Stromal cell of bone marrow (primary cell): ENCODE measurements at places on chromosomes 11 and 22.

- no peak for DNase-seq
These were observed 2.2 kb upstream of the ZFTA start for GRCh38 chr11:63770763-63771162.

- DNase-seq, result no peak
These were observed 36.4 kb downstream of the LMO2 start for GRCh38 chr11:33855500-33855899.

GRCh38 chr11:7246179-7246578 lies 5.5 kb upstream of the SYT9 start:
- no peak for DNase-seq

DNA sequence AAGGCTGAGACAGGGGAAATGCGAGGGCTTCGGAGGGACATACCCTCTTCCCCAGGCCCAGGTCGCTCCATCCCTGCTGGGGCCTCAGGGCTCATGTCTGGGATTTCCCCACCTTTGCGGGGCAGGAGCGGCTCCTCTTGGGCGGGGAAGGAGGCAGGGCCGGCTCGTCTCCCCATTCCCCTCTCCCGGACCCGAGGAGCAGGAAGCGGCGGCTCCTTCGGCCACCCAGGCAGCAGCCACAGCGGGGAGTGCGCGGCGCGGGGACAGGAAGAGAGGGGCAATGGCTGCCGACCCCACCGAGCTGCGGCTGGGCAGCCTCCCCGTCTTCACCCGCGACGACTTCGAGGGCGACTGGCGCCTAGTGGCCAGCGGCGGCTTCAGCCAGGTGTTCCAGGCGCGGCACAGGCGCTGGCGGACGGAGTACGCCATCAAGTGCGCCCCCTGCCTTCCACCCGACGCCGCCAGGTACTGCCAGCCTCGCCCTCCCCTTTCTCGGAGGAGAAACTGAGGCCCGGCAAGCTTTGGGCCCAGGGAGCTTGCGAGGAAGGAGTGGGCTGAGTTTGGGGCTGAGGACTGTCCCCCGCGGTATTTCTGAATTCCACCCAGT lies at the start of gene ANKK1:
Gene ANKK1, plus strand, starts transcription at position 175 of the 607 bp plus-strand sequence. Its CDS starts 106 bp downstream, at position 281.
- no peak for DNase-seq

DNA sequence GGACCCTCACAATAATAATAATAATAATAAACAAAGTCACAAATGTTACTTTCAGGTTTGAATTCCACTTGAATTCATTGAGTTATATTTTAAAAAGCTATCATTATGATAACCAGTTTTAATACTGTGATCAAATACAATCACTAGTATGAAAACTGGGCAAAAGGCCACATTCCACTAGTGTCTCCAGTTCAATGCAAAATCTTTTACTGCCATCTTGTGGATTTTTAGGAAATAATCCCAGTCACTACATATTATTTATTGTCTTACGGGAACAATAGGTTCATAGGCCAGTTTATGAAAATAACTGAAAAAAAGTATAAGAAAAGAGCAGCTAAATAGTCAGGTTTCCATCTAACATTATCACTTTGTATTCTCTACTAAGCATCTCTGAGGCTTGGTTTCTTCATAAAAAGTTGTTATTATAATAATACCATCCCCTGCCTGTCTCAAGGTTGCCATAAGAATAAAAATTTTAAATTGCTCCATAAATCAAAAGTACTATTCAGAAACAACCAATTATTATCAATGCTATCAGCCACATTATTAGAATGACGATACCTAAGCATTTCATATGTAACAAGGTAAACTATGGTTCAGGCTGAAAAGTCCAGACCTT lies 533.9 kb upstream of the CCDC90B start:
- peak; percentile 67 for DNase-seq

- DNase-seq, result no peak
These were observed 51.7 kb downstream of the TTC17 start for GRCh38 chr11:43410394-43410793.

GRCh38 chr11:83102834-83103233 lies 31.1 kb upstream of the RAB30 start:
- DNase-seq, result no peak

- DNase-seq, result no peak
These were observed 10.7 kb downstream of the PPM1F start for GRCh38 chr22:21941921-21942320.

GRCh38 chr22:26502688-26503561 lies 9.3 kb downstream of the TFIP11 start:
- no peak for DNase-seq

DNA sequence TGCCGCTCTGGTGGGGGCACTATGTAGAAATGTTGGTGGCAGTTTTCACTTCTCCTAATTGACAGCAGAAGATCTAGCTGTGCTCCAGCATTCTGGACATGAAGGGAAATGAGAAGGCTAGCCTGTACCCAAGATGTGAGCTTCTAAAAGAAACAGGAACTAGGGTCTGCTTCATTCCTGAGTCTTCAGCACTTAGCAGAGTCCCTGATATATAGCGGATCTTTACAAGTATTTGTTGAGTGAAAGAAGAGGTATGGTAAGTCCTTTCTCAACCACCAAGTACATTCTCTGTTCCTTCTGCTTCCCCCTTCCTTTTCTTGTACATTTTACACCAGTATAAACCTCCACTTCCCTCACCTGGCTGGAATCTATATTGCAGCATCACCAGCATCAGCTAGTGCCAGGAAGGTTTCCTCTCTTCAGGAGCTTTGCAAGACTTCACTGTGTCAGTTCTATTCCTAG lies 408.3 kb upstream of the CADM1 start:
- no peak for DNase-seq

DNA sequence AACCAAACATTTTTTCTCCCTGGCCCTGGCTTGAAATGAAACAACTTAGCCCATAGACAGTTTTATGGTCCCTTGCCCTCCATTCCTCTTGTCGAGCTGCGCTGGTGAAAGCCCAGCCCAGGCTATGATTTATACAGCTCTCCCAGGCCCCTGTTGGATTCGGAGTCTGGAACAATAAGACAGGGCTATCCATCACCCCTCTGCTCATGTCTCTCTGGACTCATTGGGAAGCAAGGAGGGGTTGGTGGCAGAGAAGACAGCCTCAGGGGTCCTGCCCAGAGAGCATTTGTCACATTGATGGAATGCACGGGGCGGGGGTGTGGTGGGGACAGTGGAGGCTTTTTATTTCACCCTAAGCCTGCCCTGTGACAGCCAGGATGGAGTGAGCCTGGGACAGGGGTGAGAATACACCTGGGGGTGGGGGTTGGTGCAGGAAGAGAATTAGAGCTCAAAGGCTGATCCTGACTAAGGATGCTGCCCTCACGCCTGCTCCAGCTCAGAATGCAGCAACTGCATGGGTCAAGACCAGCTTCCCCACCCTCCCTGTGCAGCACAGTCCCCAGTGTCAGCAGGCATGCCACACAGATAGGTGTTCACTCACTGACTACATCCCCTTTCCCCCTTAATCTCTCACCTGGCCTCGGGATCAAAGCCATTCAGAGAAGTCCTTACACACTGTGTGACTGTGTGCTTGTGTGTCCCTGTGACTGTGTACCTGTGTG lies 10.0 kb upstream of the PKNOX2 start:
- DNase-seq, result no peak

- no peak for DNase-seq
These were observed 20.6 kb downstream of the DRD4 start for GRCh38 chr11:657691-658126.

DNA sequence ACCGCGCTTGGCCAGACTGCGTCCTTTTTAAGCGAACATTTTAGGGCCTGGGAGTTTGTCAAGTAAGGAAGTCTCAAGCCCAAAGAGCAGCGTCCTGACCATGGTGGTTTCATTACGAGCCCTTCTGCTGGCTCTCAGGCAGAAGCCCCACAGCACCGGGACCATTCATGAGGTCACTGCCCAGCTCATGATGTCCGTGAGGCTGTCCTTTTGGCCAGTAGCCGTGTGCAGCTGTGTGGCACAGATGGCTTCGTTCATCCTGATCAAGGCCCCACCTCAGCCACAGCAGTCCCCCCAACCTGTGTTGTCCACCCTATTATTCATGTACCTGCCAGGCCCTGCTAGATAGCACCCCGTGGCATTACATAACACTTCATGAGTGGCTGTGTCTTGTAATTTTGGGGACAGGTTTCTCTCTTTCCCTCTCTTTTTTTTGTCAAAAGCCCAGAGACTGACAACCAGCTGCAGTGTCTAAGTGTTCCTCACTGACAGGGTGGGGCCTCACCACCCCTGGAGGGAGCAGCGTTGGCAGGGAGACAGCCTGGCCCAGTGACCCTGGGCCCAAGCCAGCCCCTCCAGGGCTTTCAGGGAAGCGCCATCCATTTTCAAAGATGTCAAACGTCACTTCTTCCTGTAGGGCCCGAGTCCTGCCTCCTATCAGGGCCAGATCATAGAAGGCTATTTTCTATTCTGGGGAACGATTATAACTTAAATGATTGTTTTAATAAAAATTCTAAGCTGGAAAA lies 21.8 kb upstream of the CABP7 start:
- no peak for DNase-seq

- no peak for DNase-seq
These were observed 64.3 kb upstream of the PPARA start for GRCh38 chr22:46085828-46086576.

DNA sequence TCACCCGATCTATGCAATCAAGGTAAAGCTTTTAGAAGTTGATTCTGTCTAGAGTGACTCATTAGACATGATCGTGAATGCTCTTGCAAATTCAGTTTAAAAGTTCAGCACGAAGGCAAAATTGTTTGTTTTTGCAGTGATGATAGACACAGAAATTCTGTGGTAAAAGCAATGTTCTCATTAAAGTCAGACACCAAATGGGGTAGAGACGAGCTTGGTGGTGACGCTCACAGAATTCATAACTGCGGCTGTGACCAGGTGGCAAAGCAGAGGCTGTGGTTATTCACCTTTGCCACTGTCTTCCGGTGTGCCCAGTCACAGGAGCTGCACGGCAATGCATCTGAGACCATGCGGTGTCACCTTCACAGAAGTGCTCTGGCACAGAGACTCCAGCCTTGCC lies 83.4 kb downstream of the WNT7B start:
- no peak for DNase-seq

DNA sequence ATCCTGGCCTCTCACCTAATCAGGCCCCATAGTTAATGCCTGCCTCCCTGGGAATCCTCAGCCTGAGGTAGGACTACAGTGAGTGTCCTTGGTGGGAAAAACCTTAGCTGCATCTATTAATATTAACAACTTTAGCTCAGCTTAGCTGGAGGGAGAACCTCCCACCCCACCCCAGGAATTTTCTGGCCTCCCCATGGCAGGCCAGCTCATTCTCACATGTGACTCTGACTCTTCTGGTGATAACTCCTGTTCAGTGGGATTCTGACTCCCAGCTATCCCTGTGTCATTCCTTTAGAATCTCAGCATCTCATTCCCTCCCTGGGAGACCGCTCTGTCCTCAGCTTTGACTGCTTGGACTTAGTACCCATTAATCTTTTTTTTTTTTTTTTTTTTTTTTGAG lies 14.5 kb downstream of the ART5 start:
- peak; percentile 70 for DNase-seq

GRCh38 chr11:82992223-82992622 lies 79.5 kb downstream of the RAB30 start:
- DNase-seq, result no peak

GRCh38 chr11:84930863-84931262 lies 696.3 kb downstream of the DLG2 start:
- no peak for DNase-seq

GRCh38 chr22:36839356-36840073 lies 21.3 kb upstream of the NCF4 start:
- DNase-seq, result no peak

DNA sequence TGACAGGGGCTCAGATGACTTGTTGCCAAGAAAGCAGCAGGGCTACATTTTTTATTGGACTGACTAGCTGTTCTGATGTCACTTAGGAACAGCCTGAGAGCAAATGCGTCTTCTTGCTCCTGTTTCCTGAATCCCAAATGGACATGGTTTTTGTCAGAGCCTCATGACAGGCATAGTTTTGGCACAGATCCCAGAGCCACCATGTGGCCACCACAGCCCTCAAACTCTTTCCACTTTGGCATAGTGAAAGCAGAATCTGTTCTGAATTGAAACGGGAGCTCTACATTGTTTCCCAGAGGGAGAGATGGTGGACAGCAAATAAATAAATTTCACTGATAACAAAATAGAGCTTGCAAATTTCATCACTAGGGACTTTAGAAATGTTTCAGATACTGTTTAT lies 222.2 kb downstream of the C11orf87 start:
- peak; percentile 22 for DNase-seq

DNA sequence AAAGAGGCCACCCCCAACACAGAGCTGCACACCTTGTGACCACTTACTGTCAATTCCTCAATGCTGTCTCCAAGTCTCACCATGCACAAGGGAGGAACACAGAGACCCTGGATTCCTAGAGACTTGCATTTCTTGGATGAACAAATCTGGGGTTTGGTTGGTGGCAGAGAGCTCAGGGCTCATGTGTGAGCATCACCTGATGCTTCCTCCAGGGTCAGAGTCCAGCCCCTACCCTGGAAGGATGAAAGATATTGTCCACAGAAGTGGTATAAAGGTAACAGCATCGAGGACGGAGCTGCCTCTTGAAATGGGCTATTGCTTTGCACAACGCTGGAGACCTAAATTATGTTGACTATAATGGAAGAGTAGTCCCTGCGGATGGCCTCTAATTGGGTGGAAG lies 36.0 kb downstream of the GGTLC2 start:
- DNase-seq, result no peak

DNA sequence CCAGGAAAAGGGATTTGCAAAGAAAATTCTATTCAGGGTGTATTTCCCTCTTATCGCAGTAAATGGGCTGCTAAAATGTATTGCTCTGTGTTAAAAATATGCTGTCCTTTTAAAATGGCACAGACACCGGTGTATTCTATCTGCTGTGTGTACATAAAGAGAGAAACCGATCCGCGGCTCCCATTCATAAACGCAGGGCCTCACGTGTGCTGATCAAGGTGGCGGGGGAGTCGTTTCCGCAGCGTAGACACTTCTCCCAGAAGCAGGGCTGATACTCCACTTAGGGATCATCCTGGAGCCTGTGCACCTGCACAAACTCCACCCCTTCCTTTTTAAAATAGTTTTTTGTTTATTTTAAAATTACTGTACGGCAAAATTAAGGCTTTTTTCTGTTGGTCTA lies 26.1 kb upstream of the IGSF9B start:
- DNase-seq, result no peak

DNA sequence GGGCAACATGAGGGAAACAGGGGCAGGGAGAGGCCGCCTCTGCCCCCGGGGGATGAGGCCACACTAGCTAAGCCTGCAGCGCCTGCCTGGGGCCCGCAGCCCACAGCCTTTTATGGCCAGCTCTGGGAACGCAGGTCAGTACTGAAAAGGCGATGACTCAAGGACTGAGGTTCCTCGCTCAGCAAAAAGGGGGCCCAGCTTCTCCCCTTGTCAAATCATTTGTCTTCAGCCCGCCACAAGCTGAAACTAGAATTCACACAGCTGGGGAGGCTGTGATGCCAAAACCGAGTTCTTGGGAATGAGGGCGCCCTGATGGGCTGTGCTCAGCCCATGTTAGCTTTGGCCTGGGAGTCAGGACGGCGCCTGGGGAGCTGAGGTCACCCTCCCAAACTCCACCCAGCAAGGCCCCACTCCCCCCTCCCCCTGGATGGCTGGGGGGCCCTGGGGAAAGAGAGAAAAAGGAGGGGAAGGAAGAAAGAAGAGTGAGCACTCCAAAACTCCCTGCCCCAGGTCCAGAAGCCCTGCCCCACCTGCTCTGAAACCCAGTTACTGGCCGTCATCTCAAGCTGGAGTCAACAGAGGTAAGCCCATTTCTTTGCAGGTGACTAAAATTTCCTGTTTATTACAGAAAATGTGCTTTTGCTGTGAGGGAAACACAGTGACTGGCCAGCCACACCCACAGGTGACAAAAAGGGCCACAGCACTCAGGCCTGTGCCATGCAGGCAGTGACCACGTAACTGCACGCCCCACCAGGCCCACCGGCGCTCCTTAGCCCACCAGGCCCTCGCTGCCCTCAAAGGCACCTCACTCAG lies 13.7 kb downstream of the EHD1 start:
- DNase-seq, result peak; percentile 97

- DNase-seq, result peak; percentile 81
These were observed 166.4 kb downstream of the KIRREL3 start for GRCh38 chr11:126834149-126834548.
